COR-L47 (cell line): ENCODE measurements at places on chromosomes 3 and 15.

GRCh38 chr3:99410789-99411311, 227.5 kb upstream of the COL8A1 start:
- no peak for DNase-seq

- DNase-seq, result no peak
These were observed 188.1 kb downstream of the FOXP1 start for GRCh38 chr3:71395470-71395869.

DNA sequence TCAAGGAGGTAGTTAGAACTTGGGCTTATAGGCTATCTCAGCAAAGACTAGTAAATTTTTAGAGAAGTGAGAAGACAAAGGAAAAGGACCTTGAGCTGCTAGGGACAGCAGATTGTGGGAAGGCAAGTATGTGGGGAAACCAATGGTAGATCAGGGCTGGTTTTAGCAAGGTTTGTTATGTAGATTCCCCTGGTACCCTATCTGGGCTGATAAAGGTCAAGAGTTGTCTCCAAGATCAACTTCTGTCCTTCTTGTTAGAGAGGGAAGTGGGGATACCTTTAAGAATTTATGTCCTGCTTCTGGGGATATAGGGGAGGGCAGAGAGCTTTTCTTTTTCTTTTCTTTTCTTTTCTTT, 28.9 kb downstream of the KAT2B start:
- DNase-seq, result no peak

GRCh38 chr3:156750191-156750873, 75.8 kb upstream of the LEKR1 start:
- peak; percentile 81 for DNase-seq

- DNase-seq, result no peak
These were observed 1.5 kb downstream of the FOXB1 start for GRCh38 chr15:60005352-60006202.

GRCh38 chr3:170802164-170803151, 67.5 kb downstream of the RPL22L1 start:
- no peak for DNase-seq

- no peak for DNase-seq
These were observed 199.6 kb downstream of the SHOX2 start for GRCh38 chr3:157906627-157907026.

DNA sequence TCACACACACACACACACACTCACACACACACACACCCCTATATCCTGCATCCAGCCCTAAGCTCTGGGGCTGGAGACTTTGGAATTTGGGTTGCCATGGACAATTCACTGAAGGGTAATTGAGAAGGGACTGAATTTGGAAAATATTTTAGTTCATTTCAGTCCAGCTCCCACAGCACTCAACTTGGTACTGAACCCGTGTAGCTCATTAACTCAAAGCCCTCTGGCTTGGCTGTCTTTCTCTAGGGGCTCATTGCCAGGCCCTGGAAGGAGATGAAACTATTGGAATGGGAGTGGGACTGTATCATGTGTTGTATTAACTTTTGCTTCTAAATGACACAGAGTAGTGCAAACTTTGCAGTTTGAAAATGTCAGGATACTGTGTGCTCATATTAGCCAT, 157.3 kb downstream of the EPHB1 start:
- DNase-seq, result no peak

- DNase-seq, result no peak
These were observed 2.7 kb upstream of the LSMEM2 start for GRCh38 chr3:50275996-50276761.
